ENCODE measurements at places on chromosomes 6 and 20.

- DNase-seq, result no peak
Observed at GRCh38 chr6:68013780-68014515, 621.1 kb upstream of the ADGRB3 start.

DNA sequence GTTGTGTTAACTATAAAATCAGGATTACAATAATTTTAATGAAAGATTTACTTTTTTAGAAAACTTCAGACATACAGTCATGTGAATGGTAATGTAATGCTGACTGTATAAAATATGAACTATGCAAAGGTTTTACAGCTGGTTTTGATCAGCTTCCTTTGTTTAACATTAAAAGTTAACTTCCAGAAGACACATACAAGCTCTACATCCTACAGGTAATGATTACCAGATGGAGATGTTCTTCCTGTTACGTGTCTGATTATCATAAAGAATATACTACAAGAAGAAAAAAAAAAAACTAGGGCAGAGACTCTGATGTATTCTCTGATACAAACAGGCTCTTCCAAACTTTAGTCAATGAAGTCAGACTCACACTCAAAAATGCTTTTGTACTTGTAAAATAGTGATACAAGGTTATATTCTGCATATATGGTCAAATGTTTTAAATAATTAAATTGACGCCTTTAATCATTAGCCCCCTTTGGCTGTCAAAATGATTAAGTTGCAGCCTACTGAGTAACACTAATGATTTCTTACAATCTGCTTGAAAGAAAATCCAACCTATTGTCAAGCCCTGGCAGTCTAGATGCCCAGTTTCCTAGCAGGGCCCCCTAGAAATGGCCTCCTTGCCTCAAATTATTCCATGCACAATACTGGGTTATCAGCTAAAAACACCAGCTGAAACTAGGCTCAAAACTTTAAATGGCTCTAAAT, 251.8 kb upstream of the RUNX2 start:
- DNase-seq, result no peak

GRCh38 chr20:54184071-54184470, 10.3 kb upstream of the CYP24A1 start:
- no peak for DNase-seq

- DNase-seq, result no peak
Observed at GRCh38 chr6:2117447-2117846, 128.0 kb downstream of the GMDS start.

GRCh38 chr20:47748823-47749222, 36.5 kb downstream of the SULF2 start:
- DNase-seq, result no peak

GRCh38 chr20:210809-211502, 16.1 kb upstream of the DEFB129 start:
- DNase-seq, result no peak

- no peak for DNase-seq
Observed at GRCh38 chr6:17505767-17506280, 94.3 kb upstream of the FAM8A1 start.

- DNase-seq, result no peak
Observed at GRCh38 chr6:93293872-93294271, 125.5 kb downstream of the EPHA7 start.

DNA sequence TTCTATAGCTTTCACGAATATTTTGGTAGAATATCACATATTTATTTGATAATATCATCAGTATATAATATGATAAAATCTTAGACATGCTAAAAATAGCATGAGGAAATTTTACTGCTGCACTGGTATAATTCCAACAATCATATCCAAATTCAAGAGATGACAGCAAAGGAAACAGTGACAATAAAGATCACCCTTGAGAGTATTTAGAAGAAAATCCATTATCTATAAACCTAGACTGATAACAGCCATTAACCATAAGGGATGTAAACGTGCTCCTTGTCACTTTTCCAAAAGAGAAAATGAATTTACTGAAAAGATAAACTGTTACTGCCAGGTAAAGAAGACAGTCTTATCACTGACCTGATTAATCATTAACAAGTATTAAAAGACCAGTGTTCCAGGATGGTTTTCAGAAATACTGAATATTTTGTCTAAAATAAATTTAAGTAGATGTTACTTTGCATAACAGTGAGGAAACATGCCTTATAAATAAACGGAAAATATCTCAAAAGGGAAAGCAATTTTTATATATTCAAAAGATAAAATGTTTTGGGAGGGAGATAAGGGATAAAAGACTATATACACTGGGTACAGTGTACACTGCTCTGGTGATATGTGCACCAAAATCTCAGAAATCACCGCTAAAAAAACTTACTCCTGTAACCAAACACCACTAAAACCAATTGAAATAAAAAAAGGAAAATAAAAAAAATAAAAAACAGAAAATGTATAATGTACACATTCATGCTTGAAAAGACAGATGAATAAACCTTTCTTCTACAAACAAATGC, 1704.7 kb downstream of the HACE1 start:
- DNase-seq, result no peak

- no peak for DNase-seq
Observed at GRCh38 chr6:91575032-91575431, 988.2 kb upstream of the MAP3K7 start.

DNA sequence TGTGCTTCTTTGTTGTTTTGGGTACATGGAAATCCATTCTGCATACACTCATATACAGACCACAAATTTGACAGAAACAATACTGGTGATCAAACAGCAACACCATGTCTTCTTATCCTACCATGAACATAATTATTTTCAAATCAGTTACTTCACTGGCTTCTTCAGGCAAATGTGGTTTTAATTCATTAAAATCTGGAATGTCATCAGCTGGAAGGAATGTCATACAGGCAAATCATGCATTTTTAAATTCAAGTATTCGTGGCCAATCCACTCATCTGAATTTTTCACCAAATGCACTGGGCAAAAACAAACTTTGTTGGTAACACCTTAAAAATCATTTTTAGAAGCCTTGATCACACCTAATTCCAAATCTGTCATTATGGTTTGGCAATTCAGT, 59.3 kb downstream of the KIF6 start:
- no peak for DNase-seq

- no peak for DNase-seq
Observed at GRCh38 chr6:51842804-51843378, 244.5 kb downstream of the PKHD1 start.

DNA sequence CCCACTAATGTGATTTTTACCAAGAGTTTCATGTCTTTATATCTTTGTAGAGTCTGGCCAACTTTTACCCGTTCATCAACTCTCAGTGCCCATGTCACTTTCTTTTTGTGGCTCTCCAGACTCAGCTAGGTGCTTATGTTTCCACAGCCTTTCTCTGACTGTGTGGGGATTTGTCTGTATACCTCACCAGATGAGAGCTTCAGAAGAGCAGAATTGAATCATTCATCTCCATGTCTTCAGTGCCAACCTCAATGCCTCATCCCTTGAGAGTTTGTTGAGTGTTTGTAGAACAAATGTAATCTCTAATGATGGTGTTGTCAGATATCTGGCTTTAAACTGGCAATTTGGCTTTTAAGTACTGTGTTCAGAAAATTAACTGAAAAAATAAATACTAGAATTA, 16.8 kb upstream of the CCN2 start:
- no peak for DNase-seq

GRCh38 chr20:44496976-44497375, 21.3 kb downstream of the TTPAL start:
- no peak for DNase-seq

DNA sequence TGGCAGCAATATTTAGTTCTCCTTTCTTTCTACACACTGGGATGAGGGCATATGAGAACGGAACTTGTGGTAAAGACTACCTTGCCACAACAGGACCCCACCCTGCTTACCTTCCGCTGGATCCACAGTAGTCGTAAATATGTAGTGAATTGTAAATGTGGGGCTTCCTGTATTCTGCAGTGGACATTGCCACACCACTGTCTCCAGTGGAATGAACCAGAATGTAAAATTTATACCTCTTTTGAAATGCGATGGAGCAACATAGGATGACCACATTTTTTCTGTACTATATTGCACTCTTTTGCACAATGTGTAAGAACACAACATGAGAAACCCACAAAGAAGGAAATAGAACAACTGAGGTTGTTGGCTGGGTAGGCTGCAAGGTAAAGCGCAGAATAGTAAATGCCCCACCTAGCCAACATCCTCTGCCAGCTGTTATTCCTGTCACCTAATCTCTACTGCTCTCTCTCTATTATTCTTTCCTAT, 16.1 kb upstream of the RIPOR2 start:
- DNase-seq, result no peak

GRCh38 chr6:155383913-155384312, 69.6 kb upstream of the TFB1M start:
- DNase-seq, result no peak

DNA sequence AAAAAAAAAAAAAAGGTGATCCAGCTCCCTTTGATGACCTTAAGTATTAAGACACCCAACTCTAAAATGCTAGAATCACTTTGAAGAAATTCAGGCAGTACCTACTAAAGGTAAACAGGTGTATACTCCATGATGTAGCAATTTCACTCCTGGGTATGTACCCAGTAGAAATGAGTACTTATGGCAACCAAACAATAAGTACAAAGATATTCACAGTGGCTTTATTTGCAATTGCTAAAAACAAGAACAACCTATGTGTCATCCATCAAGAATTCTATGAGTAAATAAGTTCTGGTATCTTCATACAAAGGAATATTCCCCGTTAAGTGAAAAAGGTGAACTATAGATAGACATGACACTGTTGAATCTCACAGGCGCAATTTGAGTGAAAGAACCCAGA, 29.4 kb downstream of the MDGA1 start:
- DNase-seq, result no peak

DNA sequence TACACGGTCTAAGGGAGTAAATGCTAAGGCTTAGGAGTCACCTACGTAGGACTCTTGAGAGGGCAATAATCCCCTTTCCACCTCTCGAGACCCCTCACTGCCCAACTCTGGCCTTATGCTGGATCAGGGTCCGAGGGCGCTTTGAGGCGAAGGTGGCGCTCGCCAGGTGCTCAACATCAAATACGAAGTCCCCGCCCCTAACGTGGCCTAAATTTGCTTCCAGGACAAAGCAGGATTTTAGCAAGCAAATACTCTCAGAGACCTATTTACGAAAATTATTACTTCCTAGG, 406 bp upstream of the TRIM26 start:
- DNase-seq, result no peak

DNA sequence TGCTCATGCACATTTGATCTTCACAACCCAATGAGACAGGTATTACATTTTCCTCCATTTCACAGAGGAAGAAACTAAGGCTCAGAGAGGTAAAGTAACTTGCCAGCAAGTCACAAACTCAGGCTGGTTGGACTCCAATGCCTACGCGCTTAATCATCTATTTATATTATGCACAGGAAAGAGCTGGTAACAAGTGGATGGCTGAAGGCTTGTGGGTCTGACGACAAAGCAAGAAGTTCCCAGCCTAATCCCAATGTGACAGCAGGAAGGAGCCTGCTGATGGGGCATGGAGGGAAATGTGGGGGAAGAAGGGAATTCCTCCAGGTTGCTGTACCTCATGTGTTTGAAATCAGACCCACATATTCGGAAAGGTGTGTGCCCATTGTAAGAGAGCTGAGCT, 3.9 kb downstream of the CDH22 start:
- DNase-seq, result no peak

DNA sequence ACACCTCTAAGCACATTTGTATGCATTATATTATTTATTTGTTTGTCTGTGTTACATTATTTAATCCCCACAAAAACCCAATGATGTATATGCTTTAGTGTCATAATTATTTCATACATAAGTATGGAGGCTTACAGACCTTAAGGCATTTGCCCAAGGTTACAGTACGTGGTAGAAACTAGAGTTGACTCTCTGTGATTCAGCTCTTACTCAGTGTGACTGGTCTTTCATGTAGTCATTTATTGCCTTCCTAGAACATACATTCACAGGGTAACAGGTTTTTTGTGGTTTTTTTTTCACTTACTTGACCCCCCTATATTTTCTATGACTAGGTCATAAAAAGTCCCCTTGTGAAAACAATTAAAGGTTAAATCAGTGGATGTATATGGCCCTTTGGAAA, 566.8 kb downstream of the TFAP2A start:
- DNase-seq, result no peak

DNA sequence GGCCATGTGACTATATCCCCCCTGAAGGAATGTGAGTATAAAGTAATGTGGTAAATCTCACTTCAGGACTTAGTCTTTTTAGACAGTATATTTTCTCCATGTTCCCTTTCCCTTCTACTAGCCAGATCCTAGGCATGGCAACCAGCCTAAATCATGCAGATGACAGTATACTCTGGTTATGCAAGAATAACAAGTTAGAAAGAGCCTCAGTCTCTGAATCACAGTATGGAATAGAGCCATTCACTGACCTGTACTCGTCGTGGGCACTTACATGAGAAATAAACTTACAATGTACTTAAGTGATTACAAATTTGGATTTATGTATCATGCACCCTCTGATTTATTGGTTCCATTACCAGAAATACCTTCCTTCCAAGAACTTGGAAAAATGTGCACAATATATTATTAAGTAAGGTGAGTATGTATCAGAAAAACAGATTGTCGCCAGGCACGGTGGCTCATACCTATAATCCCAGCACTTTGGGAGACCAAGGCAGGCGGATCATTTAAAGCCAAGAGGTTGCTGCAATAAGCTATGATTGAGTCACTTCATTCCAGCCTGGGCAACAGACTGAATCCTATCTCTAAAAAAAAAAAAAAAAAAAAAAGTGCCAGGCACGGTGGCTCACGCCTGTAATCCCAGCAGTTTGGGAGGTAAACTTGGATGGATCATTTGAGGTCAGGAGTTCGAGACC, 25.1 kb upstream of the FAM8A1 start:
- DNase-seq, result no peak

- no peak for DNase-seq
Observed at GRCh38 chr6:42131531-42131930, 10.9 kb downstream of the C6orf132 start.

Measured in substantia nigra (tissue), 51 donors.